ENCODE measurements at places on chromosomes 5 and 9. TPM values are rescaled to one million over a fixed set of nuclear protein-coding genes. Genes with fewer than 3 reads are reported as not detected.
A peak's percentile ranks its signal among the peaks of the same experiment; 100 is the strongest.

The BHMT gene
- 0.45 TPM for total RNA-seq

The LCN1 gene
- total RNA-seq = not detected

The SPINK1 gene
- total RNA-seq = not detected

The CHSY3 gene
- 0.30 TPM for total RNA-seq

DNA sequence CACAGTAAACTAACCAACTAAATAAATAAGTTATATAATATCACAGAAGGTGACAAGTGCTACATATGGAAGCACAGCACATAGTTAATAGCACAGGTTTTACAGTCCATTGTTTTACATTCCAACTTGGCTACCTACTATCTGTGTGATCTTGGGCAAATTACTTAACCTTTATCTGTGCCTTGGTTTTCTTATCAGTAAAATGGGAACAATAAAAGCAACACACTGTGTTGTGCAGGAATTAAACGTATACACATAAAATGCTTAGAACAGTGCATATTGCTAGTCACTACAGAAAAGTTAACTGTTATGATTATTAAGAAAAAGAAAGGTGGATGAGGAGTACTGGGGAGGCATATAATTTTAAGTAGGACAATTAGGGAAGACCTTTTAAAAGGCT, 42.8 kb upstream of the GOLGA1 start:
- no peaks in the 10 kb centered on the region for H3K4me1 ChIP-seq
- no peak overlapping the region for H3K4me3 ChIP-seq
- DNase-seq = no peak
- H3K27ac ChIP-seq = no peak overlapping the region

DNA sequence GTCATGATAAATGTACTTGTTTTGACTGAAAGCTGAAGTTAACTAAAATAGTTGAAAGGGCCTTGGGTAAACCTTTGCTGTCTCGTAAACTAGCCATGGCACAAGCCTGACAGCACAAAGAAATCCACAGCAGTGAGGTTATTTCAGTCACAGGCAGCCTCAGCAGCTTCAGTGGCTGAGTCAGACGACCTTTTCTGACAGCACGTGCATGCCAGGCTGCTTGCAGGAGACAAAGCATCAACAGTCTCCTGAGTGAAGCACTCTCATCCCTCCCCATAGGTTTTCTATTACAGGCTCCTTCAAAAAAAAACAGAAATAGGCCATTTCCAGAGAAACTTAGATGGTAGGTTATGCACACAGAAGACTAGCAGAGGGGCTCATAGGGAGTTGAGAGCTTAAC, 34.6 kb downstream of the OXCT1 start:
- no peak overlapping the region for H3K4me3 ChIP-seq
- no peaks in the 10 kb centered on the region for H3K4me1 ChIP-seq
- H3K36me3 ChIP-seq = peaks cover 3% of the 10 kb centered on the region
- DNase-seq = peak; percentile 36

Data from neural progenitor cell (in vitro differentiated cells).